ENCODE measurements at places on chromosomes 3 and 15. TPM values are rescaled to one million over a fixed set of nuclear protein-coding genes. Genes with fewer than 3 reads are reported as not detected.

GRCh38 chr3:23159929-23160328 lies 43.2 kb upstream of the UBE2E2 start:
- no peak for DNase-seq

GRCh38 chr3:186847437-186847836 lies 4.9 kb downstream of the ADIPOQ start:
- DNase-seq, result no peak

DNA sequence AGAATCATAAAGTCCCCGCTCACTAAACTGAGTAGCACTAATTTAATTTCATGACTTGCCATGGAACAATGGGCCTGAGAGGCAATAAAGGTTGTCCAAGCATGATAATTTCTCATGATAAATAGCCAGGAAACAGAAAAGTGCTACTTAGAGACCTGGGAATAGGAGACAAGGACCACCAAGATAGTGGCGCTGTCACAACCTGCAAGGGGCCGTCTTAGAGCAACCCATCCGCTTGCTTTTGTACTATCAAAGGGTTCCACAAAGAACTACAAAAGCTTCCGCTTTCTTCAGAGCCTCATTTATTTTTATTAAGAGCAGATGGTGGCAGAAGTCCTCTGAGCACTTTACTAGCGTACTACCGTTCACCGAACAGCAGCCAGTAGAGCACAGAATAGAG lies 421.7 kb upstream of the GRM7 start:
- no peak for DNase-seq

Gene GOLGA8T
- 0.26 TPM for total RNA-seq

Data from body of pancreas (tissue), 4 donors.